Glutamatergic neuron (in vitro differentiated cells): ENCODE measurements at places on chromosomes 2 and 18.

DNA sequence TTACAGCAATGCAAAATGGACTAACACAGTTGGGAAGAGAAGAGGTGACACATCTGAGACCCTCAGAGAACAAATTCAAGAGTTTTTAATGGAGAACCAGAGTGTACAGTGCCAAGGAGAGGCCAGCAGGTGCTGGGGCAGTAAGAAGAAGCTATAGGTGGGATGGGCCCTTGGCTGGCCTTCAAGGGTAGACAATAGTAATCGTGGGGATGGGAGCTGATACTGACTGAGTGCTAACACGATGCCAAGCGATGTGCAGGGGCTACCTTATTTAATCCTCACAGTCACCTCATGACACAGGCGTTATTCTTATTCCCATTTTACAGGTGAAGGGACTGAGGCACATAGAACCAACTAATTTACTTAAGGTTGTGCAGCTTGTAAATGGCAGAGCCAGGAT is 131.9 kb upstream of the ID2 start:
- no peak for DNase-seq

GRCh38 chr18:77164026-77164425 is 31.4 kb upstream of the MBP start:
- no peak for DNase-seq

GRCh38 chr2:226312155-226312554 is 487.5 kb downstream of the IRS1 start:
- no peak for DNase-seq

GRCh38 chr2:177211576-177212105 is 953 bp upstream of the HNRNPA3 start:
- DNase-seq, result no peak

DNA sequence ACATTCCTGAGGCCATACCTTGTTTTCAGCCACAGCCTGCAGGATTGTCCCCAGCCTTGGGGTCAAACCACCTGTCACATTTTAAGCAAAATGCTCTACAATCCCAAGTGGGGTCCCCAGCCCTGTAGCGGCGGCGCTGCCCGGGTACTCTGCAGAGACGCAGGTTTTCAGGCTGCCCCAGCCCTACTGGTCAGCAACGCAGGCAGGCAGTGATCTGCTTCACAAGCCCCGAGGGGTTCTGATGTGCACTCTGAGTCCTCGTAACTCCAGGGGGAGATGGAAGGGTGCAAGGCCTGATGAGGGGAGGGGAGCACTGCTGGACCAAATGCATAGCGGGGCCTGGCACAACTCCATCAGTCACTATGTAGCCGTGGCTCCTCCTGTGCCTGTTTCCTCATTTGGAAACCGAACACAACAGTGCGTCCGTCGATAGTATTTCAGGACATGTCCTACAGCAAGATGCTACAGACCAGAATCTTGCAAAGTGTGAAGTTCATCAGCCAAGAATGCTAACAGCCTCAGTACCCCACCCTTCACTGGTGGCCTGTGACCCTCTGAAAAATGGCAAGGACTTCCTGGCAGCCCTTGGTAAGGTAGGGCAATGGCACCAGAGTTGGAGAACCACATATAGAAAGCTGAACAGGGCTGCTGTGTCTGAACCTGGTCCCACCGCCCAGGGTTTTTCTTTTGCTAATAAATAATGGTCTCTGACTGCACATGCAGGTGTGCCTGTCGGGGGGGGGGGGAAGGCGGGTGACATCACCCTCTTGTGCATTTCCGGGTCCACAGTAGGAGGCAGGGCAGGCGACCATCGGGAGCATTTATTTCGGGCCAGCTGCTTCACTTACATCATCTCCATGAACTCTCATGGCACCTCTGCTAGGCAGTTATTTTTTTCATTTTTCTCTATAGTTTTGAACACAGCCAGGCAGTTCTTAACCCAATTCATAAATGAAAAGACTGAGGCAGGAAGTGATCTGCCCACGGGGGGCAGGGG is 50.6 kb upstream of the TFCP2L1 start:
- no peak for DNase-seq

GRCh38 chr2:241459520-241459919 is 48.9 kb downstream of the STK25 start:
- no peak for DNase-seq

DNA sequence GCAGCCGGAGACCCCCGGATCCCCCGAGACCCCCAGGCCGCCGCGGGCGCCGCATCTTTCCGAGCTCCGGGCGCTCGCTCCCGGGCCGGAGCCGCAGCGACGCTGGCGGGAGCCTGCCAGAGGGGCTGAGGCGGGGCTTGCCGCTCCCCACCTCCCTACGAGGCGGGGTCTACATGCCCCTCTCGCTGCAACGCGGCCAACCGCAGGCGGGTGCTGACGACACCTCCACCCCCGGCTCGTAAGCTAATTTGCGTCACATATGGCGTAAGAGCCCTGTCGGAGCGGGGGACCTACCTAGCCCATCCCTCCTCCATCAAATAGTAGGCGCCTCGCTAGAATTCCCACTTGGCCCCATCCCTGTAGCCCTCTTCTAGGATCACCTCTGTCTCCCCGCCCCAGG is at the start of gene PTPRN:
Gene PTPRN, minus strand, starts transcription at position 124 of the 400 bp plus-strand sequence. Its CDS starts 69 bp downstream, at position 55.
- peak; percentile 81 for DNase-seq

DNA sequence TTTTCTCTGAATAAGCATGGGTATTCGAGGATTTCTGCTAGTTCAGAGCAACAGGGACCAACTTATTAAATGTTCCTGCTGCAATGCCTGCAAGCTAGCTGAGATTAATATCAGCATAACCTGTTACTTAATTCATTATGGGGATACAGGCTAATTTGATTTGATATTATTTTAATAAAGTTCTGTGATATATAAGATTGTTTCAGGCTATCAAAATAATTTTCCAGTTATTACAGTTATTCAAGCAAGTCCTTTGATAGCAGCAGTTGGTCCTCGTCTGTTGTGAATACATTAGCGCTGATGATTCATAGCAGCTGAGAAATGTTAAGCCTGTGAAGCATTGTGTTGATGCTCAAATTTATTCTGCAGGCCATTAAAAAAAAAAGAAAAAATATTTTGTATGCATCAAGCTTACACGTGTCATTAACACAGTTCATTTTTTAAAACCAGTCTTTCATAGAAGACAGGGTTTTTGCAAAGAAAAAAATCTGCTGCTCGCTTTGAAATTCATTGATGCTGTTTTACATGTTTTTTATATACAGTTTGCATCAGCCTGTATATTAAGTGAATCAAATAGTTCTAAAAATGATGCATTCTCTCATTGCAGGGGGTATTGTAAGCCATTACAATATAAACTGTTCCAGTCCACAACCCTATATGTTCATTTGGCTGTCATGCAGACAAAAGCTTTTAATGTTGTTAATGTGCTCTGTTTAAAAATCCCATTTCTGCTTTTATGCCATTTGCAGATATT is 482.5 kb downstream of the BCL11A start:
- no peak for DNase-seq

GRCh38 chr2:8088810-8089209 is 593.0 kb upstream of the ID2 start:
- no peak for DNase-seq

GRCh38 chr2:112792419-112792818 is 8.1 kb upstream of the IL1A start:
- DNase-seq, result no peak

GRCh38 chr2:124489686-124490085 is 464.6 kb downstream of the CNTNAP5 start:
- no peak for DNase-seq

GRCh38 chr18:10093445-10093844 is 179.6 kb downstream of the VAPA start:
- DNase-seq, result no peak

GRCh38 chr18:28120828-28121515 is 56.0 kb downstream of the CDH2 start:
- no peak for DNase-seq

- no peak for DNase-seq
Observed at GRCh38 chr2:25895610-25896009, 17.3 kb upstream of the ASXL2 start.

GRCh38 chr2:221001381-221001801 is 570.7 kb downstream of the EPHA4 start:
- DNase-seq, result no peak

DNA sequence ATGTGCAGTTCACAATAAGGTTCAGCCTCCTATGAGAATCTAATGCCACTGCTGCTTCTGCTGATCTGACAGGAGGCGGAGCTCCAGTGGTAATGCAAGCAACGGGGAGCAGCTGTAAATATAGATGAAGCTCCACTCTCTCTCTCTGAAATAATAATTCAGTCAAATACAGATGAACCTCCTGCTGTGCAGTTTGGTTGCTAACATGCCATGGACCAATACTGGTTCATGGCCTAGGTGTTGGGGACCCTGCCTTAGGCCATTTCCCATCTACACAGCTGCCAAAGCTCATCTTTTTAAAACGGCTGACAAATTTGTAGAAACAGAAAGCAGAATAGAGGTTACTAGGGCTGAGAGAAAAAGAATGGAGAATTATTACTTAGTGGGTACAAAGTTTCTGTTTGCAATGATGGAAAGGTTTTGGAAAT is 10.7 kb upstream of the HNRNPA3 start:
- DNase-seq, result no peak

- DNase-seq, result no peak
Observed at GRCh38 chr2:235843591-235844395, 324.4 kb downstream of the GBX2 start.
